EH (cell line): ENCODE measurements at places on chromosomes 16 and 17.
A peak's percentile ranks its signal among the peaks of the same experiment; 100 is the strongest.

DNA sequence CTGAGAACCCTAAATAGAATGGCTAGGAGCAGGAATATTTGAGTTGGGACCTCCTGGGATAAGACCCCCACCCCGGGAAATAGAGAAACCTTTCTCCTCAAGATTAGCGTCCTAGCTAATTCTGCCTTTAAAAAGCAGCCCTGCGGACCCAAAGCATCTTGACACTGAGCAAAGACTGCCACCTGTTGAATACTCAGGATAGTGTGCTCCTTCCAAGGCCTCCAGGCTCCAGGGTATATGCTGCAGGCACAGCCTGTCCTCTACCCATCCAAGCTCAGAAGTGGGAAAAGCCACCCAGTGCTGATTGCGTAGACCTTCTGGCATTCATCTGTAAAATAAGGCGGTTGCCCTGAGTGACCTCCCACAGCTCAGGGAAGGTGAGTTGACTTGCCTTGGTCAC, 456.2 kb upstream of the DYNLRB2 start:
- peak; percentile 30 for DNase-seq

DNA sequence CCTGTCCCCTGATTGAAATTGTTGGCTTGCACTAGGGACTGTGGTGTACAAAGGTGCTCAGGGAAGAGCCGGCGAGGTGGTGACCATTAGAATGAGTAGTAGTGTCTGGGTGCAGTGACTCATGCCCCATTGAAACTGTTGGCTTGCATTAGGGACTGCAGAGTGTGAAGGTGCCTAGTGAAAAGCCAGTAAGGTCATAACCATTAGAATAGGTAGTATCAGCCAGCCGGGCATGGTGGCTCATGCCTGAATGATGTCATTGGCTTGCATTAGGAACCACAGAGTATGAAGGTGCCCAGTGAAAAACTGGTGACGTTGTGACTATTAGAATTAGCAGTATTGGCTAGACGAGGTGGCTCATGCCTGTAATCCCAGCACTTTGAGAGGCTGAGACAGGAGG, 78.9 kb downstream of the ABCC6 start:
- peak; percentile 14 for DNase-seq

DNA sequence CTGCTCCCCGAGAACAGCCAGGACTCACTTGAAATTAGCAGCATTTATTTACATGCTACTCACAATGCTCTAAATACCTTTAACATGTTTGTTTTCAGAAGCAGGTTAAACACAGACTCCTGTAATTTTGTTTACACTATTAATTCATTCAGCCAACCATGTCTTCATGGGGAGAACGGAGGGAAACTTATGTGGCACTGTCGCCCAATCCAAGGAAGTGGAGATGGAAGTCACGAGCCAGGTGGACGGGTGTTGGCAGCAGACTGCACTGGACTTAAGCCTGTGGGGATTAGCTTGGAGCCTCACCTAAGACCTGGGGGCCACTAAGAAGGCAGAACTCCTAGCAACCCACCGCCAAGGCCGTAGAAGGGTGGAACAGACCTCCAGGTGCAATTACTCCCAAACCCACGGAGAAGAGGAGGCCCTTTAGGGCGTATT, 8.8 kb upstream of the GFAP start:
- DNase-seq: no peak

GRCh38 chr16:57301126-57301817, 16.8 kb upstream of the PLLP start:
- peak; percentile 5 for DNase-seq

DNA sequence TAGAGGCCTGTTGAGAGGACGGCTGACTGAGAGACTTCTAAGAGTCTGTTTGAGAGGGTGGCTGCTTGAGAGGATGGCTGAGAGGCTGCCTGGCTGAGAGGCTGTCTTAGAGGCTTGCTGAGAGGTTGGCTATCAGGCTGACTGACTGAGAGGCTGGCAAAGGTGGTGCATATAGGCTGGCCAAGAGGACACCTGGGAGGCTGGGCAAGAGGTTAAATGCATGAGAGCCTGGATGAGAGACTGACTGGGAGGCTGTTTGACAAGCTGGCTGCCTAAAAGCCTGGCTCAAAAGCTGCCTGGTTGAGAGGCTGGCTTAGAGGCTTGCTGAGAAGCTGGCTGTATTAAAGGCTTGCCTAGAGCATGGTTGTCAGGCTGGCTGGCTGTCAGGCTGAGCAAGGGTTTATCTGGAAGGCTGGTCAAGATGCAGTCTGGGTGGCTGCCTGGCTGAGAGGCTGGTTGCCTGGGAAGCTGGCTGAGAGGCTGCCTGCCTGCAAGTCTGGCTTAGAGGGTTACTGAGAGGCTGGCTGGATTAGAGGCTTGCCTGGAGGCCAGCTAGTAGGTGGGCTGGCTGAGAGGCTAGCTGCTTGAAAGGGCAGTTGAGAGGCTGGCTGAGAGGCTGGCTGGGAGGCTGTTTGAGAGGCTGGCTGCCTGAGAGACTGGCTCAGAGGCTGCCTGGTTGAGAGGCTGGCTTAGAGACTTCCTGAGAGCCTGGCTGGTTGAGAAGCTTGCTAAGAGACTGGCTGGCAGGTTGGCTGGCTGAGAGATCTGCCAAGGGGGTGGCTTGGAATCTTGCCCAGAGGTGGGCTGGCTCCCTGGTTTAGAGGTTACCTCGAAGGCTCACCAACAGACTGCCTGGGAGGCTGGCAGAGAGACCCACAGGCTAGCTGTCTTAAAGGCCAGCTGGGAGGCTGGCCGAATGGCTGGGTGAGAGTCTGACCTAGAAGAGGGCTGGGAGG, 38.3 kb upstream of the ACSM2B start:
- DNase-seq: no peak

GRCh38 chr16:49643429-49644144, 212.3 kb downstream of the ZNF423 start:
- DNase-seq: peak; percentile 97

DNA sequence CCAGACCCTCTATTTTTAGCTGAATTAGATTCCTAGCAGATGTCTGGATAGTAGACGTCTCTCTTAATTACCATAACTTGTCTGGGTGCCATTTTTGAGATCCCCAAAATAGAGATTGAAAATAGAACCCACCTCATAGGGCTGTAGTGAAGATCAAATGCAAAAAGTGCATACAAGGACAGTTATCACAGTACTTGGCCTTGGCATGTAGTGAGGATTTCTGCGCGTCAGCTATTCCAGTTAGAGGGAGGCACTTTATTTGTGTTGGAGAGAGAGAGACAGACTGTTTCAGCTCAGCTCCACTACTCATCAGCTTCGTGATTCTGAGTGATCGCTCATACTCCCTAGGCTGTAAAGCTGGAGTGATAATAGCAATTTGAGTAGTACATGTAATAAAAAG, 59.6 kb upstream of the CDH13 start:
- DNase-seq: no peak
